GM23248 (cell line): ENCODE measurements at places on chromosomes 11 and 22. TPM values are rescaled to one million over a fixed set of nuclear protein-coding genes. Genes with fewer than 3 reads are reported as not detected.

DNA sequence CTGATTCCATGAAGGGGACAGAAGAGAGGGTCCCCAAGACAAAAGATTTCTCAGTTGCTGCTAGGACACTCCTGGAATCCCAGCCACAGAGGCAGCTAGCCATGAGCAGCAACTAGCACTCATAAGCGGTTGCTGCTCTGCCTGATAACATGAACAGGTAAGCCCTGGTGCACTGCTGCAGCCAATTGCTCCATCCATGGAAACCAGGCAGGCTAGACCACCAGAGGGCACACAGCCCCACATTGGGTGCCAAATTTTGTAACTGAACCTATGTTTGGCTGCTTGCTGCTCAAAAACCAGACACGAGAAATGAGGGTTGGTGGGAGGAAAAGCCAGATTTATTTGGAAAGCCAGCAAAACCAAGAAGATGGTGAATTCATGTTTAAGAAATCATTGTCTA, 21.9 kb upstream of the QSER1 start:
- DNase-seq, result no peak
- H3K27me3 ChIP-seq, result peaks cover 6% of the 10 kb centered on the region; the same call in 1 of the 2 replicates
- no peaks in the 10 kb centered on the region for H3K36me3 ChIP-seq
- no peaks in the 10 kb centered on the region for H3K4me1 ChIP-seq

DNA sequence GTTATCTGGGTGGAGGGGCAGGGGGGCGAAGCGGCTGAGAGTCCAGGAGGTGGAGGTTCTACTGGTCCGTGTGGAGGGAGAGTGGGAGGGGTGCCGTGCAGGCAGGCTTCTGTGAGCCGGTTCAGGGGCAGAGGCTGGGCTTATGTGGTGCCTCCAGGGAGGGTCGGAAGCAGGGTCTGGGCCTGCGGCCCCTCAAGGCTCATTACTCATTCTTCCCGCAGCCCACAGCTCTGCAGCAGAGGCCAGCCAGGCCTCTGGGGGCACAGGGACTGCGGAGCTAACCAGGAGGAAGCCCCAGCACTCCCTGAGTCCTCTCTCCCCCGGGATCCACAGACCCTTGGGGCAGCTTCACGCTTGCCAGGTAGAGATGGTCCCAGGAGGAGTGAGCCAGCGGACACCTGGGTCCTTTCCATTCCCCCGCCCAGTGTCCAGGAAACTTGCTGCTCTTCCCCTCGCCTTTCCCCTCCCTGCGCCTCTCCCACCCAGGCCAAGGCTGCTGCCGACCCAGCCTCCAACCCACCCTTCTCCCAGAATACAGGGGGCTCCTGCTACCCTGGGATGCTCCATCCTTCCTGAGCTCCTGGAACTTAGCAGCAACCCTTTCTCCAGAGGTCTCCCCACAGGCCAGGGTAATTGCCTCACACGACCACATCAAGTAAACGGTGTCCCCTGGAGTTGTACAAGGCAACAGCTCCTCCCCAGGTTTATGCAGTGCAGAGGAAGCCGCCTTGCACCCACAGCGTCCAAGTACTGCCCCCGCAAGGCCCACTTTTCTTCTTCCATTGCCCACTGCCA, 6.3 kb downstream of the NRXN2 start:
- H3K4me1 ChIP-seq, result no peaks in the 10 kb centered on the region
- no peak for DNase-seq
- no peak overlapping the region for H3K27ac ChIP-seq
- H3K36me3 ChIP-seq, result no peaks in the 10 kb centered on the region
- H3K4me3 ChIP-seq, result no peak overlapping the region

Gene SYT8
- not detected in 2 replicates for total RNA-seq

DNA sequence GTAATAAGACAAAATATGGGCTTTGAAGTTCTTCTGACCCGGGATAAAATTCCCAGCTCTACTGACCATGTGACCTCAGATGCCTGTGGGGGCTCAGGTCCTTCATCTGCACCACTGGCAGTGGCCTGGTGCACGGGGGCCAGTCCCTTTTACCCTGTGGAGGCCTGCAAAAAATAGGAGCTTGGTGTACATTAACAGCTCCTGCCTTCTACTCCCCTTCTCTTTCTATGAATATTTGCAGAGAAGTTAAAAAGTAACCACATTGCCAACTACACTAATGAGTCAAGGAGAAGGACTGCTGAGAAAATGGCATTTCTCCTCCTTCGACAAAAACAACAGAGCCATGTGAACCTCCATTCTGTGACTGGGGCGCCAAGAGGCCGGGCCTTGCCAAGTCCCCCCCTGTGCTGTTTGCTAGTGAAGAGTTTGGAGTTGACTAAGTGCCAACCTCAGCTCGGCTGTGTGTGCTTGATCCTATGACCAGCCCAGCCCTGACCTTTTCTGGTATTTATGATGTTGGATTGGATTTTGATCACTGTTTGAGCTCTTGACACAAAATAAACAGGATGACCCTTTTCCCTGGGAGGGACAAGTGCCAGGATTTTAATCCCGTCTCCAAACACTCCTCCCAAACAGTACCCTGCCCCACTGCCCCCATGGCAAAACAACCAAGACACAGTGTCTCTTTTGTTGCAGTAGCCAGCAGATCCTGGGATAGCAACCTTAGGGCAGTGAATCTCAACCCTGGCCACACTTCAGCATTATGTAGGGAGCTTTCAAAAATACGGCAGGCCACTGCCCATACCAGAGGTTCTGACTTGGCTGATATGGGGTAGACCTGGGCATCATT, 380.1 kb downstream of the LARGE1 start:
- H3K27ac ChIP-seq, result no peak overlapping the region
- no peak overlapping the region for H3K4me3 ChIP-seq
- H3K36me3 ChIP-seq, result no peaks in the 10 kb centered on the region
- DNase-seq, result peak; percentile 40
- H3K4me1 ChIP-seq, result peaks cover 9% of the 10 kb centered on the region; the same call in 1 of the 2 replicates

GRCh38 chr11:125357551-125357950, 138.5 kb downstream of the FEZ1 start:
- H3K4me1 ChIP-seq, result peaks cover 8% of the 10 kb centered on the region
- H3K36me3 ChIP-seq, result no peaks in the 10 kb centered on the region
- DNase-seq, result no peak
- H3K4me3 ChIP-seq, result no peak overlapping the region
- H3K27me3 ChIP-seq, result no peaks in the 10 kb centered on the region
